IPS DF 6.9 (cell line): ENCODE measurements at places on chromosomes 4 and X.

DNA sequence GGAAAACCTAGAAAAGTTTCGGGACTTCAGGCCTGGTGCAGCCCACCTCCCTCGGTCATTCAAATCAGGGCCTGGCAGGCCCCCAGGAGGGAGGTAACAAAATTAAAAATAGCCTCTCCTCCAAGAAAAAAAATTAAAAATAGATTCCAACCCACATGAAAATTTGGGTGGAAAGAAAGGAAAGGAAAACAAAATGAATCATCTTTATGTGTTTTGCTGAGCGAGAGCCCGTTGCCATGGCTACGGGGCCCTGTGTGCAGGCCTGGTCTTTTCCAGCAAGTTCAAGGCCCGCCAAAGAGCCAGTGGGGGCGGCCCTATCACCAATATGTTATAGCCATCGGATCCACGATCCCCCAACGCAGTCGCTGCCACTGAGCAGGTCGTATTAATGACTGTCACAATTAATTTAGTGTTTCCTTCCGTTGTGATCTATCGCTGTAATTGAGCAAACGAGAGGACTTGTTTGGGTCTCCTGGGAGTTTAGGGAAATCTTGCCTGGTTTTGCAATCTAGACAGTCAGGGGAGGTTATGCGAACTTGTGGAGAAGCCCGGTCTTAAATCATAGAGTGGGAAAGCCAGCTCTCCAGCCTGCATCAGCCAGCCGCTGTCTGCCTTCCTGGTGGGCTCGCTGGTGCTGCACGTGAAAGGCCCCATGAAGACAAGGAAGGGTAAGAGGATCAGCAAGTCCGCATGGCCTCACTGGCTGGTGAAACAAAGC, 452.4 kb downstream of the BCOR start:
- H3K27ac ChIP-seq: no peak overlapping the region
- no peaks in the 10 kb centered on the region; the same call in none of the 2 replicates for H3K4me1 ChIP-seq
- H3K27me3 ChIP-seq: no peaks in the 10 kb centered on the region
- H3K36me3 ChIP-seq: no peaks in the 10 kb centered on the region

GRCh38 chrX:10828036-10828435, 207.7 kb upstream of the MID1 start:
- H3K4me3 ChIP-seq: no peak overlapping the region
- no peak for DNase-seq
- H3K4me1 ChIP-seq: no peaks in the 10 kb centered on the region
- H3K27ac ChIP-seq: no peak overlapping the region

- H3K4me3 ChIP-seq: no peak overlapping the region
- no peak overlapping the region for H3K27ac ChIP-seq
- H3K36me3 ChIP-seq: no peaks in the 10 kb centered on the region
Observed at GRCh38 chrX:13474164-13474516, 95.3 kb upstream of the EGFL6 start.

DNA sequence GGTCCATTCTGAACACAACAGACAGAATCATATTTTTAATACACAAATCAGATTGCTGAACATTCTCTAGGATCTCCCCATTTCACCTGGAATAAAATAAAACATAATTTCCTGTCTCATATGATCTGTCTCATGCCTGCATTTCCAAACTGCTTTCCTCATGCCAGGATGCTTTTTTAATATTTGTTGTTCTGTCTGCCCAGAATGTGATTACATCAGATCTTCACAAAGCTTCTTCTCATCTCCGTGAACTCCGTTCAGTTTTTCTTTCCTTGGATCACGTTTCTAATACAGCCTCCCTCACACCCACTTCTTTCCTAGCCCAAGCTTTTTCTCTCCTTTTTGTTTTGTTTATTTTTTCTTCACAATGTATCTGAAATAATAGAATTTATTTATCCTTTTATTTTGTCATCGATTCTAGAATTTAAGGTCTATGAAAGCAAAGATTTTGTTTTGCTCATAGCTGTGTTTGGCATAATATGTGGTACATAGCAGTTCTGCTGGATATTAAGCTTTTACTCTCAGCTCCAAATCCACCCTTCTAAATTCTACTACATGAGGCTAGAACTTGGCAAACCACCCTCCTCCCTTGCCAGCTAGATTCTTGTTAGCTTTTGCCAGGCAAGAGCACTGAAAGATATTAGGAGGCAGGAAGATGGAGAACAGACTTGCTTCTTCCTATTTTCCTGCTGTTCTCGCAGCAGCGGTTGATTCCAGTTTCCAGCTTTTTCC, 165.5 kb upstream of the SLIT2 start:
- no peak overlapping the region for H3K27ac ChIP-seq
- DNase-seq: no peak
- H3K4me1 ChIP-seq: no peaks in the 10 kb centered on the region
- H3K4me3 ChIP-seq: no peak overlapping the region
- H3K27me3 ChIP-seq: no peaks in the 10 kb centered on the region
- no peaks in the 10 kb centered on the region for H3K36me3 ChIP-seq

- no peak overlapping the region for H3K27ac ChIP-seq
- no peaks in the 10 kb centered on the region for H3K4me1 ChIP-seq
- no peak overlapping the region for H3K4me3 ChIP-seq
- H3K36me3 ChIP-seq: no peaks in the 10 kb centered on the region
- no peak for DNase-seq
Observed at GRCh38 chr4:66048861-66049260, 378.6 kb upstream of the EPHA5 start.

DNA sequence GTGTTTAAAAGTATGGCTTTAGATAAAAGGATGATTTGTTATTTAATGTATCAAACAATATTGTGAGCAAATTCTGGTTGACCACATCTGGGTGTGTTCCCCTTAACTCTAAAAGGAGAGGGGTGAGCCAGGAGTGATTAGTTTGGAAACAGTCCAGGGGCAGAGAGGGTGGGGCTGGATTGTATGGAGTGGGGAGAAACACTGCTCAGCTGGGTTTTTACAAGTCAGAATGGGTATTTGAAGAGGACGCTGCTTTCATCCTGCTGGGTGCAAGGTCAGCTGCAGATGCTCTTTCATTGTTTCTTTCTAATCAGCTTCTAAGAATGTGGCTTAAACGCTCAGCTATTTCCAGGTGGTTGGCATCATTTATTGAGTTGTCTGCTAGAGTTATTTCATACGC, 82.8 kb upstream of the LIMCH1 start:
- H3K27ac ChIP-seq: no peak overlapping the region
- no peaks in the 10 kb centered on the region for H3K36me3 ChIP-seq
- no peak overlapping the region for H3K4me3 ChIP-seq
- H3K27me3 ChIP-seq: no peaks in the 10 kb centered on the region

DNA sequence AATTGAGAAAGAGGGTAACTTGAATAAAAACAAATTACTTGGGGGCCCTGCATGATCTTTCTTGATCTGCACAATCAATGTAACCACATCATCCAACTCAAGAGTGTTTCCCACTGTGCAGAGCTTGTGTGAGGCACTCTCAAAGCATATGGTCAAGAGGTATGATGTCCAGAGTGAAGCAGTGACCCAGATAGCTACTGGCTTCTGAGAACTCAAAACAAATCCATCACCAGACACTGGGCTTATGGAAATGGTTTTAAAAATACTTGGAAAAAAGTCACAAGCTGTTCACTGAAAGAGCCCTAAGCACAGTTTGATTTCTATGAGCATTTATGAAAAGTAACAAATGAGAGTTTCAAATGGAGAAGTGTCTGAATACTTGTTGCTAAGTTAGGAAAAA, 361.0 kb downstream of the GRXCR1 start:
- no peaks in the 10 kb centered on the region for H3K36me3 ChIP-seq
- no peak for DNase-seq
- no peak overlapping the region for H3K27ac ChIP-seq
- no peak overlapping the region for H3K4me3 ChIP-seq
- no peaks in the 10 kb centered on the region for H3K27me3 ChIP-seq
- no peaks in the 10 kb centered on the region for H3K4me1 ChIP-seq

- no peak overlapping the region for H3K4me3 ChIP-seq
- no peaks in the 10 kb centered on the region for H3K4me1 ChIP-seq
- H3K27ac ChIP-seq: no peak overlapping the region
- H3K27me3 ChIP-seq: no peaks in the 10 kb centered on the region
- no peaks in the 10 kb centered on the region for H3K36me3 ChIP-seq
Observed at GRCh38 chrX:150150780-150151125, 212.4 kb upstream of the MAMLD1 start.

DNA sequence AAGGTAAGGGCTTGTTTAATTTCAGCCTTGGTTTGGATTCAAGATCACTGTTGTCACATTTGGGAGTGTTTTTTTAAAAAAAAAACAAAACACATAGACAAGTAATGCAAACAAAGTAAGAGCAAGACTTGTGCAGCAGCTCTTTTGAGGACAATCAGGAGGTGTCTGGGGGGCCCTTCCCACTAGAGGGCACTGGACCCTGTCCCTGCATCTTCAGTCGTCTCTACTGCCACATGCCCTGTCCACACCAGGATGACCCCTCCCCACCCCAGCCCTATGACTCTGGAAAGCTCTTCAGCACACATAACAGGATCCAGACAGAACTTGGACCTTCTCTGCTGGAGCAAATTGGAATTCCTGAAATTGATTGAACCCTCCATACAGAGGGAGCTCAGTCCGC, 71.0 kb downstream of the USP46 start:
- DNase-seq: peak; percentile 27
- H3K27ac ChIP-seq: no peak overlapping the region
- no peak overlapping the region for H3K4me3 ChIP-seq
- no peaks in the 10 kb centered on the region for H3K27me3 ChIP-seq
- no peaks in the 10 kb centered on the region for H3K36me3 ChIP-seq

DNA sequence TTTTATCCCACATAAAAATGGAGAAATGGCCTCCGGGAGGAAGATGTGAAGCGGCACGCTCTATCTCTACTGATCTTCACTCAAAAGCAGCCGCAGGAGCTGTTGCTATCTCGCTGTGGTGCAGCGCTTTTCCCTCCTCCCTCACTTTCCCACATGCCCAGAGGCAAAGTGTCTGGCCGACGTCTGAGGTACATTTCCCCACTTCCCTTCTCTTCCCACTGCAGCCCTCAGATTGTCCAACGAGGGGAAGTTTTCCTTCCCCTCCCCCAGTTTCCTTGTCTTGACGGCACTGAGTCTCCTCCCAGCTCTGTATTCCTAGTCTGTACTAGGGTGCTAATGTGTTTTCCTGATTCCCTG, 660 bp upstream of the COL25A1 start:
- H3K4me3 ChIP-seq: peak overlapping the region; percentile 59; the same call in 1 of the 2 replicates
- H3K4me1 ChIP-seq: peaks cover 2% of the 10 kb centered on the region
- DNase-seq: no peak
- H3K36me3 ChIP-seq: no peaks in the 10 kb centered on the region
- no peak overlapping the region for H3K27ac ChIP-seq
- H3K27me3 ChIP-seq: peaks cover 10% of the 10 kb centered on the region; the same call in 1 of the 2 replicates

DNA sequence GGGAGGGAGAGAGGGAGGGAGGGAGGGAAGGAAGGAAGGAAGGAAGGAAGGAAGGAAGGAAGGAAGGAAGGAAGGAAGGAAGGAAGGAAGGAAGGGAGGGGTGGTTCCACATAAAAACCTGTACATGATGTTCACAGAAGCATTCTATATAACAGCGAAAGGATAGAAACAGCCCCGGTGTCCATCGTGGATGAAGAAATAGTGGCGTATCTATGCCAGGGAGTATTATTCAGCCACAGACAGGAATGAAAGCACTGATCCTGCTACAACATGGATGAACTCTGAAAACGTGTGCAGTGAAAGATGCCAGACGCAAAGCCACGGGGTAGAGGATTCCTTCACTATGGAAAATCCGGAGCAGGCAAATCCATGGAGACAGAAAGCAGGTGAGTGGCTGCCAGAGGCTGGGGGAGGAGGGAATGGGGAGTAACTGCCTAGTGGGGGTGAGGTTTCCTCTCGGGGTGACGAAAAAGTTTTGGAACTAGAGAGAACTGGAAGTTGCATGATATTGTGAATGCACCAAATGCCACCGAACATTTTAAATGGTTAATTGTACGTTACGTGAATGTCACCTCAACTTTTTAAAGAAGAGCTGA, 92.2 kb downstream of the ABLIM2 start:
- H3K4me1 ChIP-seq: no peaks in the 10 kb centered on the region
- H3K27me3 ChIP-seq: no peaks in the 10 kb centered on the region
- no peak overlapping the region for H3K4me3 ChIP-seq
- H3K36me3 ChIP-seq: no peaks in the 10 kb centered on the region; the same call in 1 of the 2 replicates
- no peak for DNase-seq

- H3K4me3 ChIP-seq: no peak overlapping the region
- no peak overlapping the region for H3K27ac ChIP-seq
- DNase-seq: no peak
- H3K4me1 ChIP-seq: no peaks in the 10 kb centered on the region
- H3K27me3 ChIP-seq: no peaks in the 10 kb centered on the region
Observed at GRCh38 chr4:18556402-18556801, 534.8 kb upstream of the LCORL start.

GRCh38 chrX:37722595-37722994, 37.0 kb downstream of the XK start:
- no peak for DNase-seq
- no peaks in the 10 kb centered on the region for H3K4me1 ChIP-seq
- no peaks in the 10 kb centered on the region for H3K36me3 ChIP-seq
- H3K4me3 ChIP-seq: no peak overlapping the region
- no peaks in the 10 kb centered on the region for H3K27me3 ChIP-seq

DNA sequence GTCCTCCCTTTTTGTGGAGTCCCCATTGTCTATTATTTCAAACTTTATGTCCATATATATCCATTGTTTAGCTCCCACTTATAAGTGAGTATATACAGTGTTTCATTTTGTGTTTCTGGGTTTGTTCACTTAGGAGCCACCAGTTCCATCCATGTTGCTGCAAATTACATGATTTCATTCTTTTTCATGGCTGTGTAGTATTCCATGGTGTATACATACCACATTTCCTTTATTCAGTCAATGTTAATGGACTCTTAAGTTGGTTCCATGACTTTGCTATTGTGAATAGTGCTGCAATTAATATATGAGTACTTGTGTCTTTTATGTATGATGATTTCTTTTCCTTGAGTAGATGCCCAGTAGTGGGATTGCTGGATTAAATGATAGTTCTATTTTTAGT, 329.1 kb downstream of the AR start:
- no peak overlapping the region for H3K27ac ChIP-seq
- H3K27me3 ChIP-seq: no peaks in the 10 kb centered on the region
- H3K4me3 ChIP-seq: no peak overlapping the region
- H3K4me1 ChIP-seq: no peaks in the 10 kb centered on the region
- H3K36me3 ChIP-seq: no peaks in the 10 kb centered on the region

GRCh38 chrX:131728295-131729145, 184.6 kb downstream of the OR13H1 start:
- no peak for DNase-seq
- H3K27ac ChIP-seq: no peak overlapping the region
- H3K4me1 ChIP-seq: no peaks in the 10 kb centered on the region
- H3K4me3 ChIP-seq: no peak overlapping the region
- no peaks in the 10 kb centered on the region for H3K27me3 ChIP-seq

DNA sequence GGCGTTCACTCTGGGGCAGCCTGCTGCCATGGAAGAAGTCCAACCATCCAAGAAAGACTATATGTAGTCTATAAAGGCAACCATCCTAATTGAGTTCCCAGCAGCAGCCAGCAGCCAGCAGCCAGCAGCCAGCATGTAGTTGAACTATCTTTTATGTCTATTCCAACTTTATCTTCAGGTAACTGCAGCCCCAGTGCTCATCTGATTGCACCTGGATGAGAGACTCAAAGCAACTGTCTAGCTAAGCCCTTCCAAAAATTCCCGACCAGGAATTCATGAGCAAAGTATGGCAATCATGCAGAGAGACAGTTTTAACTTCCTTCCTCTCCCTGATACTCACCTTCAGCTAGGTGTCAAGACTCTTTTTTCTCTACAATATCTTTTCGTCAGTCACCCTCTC, 216.8 kb downstream of the ANTXR2 start:
- 0 out of 2 replicates have a peak, but pooled peaks cover 3% of the 10 kb centered on the region for H3K4me1 ChIP-seq
- H3K36me3 ChIP-seq: no peaks in the 10 kb centered on the region
- H3K27ac ChIP-seq: no peak overlapping the region
- DNase-seq: no peak
- H3K27me3 ChIP-seq: no peaks in the 10 kb centered on the region

- no peaks in the 10 kb centered on the region for H3K4me1 ChIP-seq
- no peak overlapping the region for H3K4me3 ChIP-seq
- no peaks in the 10 kb centered on the region for H3K36me3 ChIP-seq
- DNase-seq: no peak
- H3K27ac ChIP-seq: no peak overlapping the region
- no peaks in the 10 kb centered on the region for H3K27me3 ChIP-seq
Observed at GRCh38 chrX:39450234-39450977, 647.4 kb downstream of the BCOR start.
